ENCODE measurements at places on chromosomes 7 and 10. TPM values are rescaled to one million over a fixed set of nuclear protein-coding genes. Genes with fewer than 3 reads are reported as not detected.
A peak's percentile ranks its signal among the peaks of the same experiment; 100 is the strongest.

DNA sequence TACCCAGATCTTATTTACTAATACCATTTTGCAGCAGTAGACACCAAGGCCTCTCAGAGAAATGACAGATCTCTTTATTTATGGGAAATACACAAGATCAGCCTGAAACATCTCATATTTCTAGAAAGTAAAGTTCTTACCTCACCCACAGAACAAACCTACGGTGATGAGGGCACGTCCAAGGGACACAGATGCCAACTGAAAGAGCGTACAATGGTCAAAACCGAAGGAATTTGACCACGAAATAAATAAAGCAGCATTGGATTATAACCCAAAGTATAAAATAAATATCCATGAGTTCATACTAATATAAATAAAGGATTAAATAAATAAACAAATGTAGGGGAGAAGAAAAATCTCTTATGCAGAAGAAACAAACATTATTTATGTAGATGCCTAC is 747.0 kb downstream of the TNS3 start:
- DNase-seq, result no peak
- no peaks in the 10 kb centered on the region for H3K4me1 ChIP-seq
- H3K4me3 ChIP-seq, result no peak overlapping the region
- H3K27me3 ChIP-seq, result no peaks in the 10 kb centered on the region
- no peaks in the 10 kb centered on the region for H3K36me3 ChIP-seq
- no peak overlapping the region for H3K27ac ChIP-seq

- no peak for DNase-seq
- H3K27me3 ChIP-seq, result no peaks in the 10 kb centered on the region
- H3K4me1 ChIP-seq, result peaks cover 18% of the 10 kb centered on the region
- H3K4me3 ChIP-seq, result peak overlapping the region; percentile 79
- peak overlapping the region; percentile 92 for H3K27ac ChIP-seq
- H3K36me3 ChIP-seq, result peaks cover 12% of the 10 kb centered on the region
Observed at GRCh38 chr7:7641129-7641663, 644 bp downstream of the UMAD1 start.

- H3K4me3 ChIP-seq, result no peak overlapping the region
- no peak for DNase-seq
- H3K27ac ChIP-seq, result no peak overlapping the region
- peaks cover 13% of the 10 kb centered on the region for H3K36me3 ChIP-seq
- no peaks in the 10 kb centered on the region for H3K27me3 ChIP-seq
Observed at GRCh38 chr7:43943417-43944187, 17.4 kb downstream of the UBE2D4 start.

Gene DAGLB
- 40.6 TPM for total RNA-seq

DNA sequence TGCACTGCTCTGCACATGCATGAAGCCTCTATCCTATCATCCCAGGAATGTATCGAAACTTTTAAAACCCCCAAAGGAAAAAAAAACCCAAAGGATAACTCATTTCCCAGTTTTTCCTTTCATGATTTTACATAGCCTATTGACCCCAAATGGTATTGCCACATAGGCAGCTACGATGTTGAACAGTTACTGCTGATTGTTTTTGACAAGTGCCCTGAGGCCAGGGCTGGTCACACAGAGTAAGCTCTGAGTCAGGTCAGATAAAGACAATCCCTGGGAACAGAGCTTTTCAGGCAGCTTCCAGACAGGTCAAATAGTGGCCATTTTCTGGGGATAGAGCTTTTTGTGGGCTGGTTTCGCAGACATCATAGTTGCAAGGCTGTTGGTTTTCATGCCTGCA is 52.1 kb downstream of the MYL10 start:
- H3K27ac ChIP-seq, result no peak overlapping the region
- DNase-seq, result no peak
- no peaks in the 10 kb centered on the region for H3K27me3 ChIP-seq
- H3K4me1 ChIP-seq, result no peaks in the 10 kb centered on the region

DNA sequence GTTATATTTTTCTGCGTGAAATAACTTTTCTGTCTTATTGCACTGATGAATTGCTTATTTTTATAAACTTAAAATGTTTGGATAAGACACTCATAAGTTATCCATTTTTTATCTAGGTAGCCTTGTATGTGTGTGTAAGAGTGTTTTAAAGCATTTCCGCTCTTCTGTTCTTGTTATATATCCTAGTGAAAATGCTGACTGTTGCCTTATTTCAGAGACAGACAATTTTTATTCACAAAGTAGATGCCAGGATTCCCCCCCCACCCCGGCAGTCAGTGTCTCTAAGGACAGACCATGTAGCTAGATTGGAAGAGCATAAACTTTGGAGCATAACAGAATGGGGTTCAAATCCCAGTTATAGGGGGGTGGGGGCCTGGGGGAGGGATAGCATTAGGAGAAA is 1.6 kb downstream of the SMC3 start:
- no peak overlapping the region for H3K27ac ChIP-seq
- peaks cover under 1% of the 10 kb centered on the region for H3K36me3 ChIP-seq
- peaks cover 43% of the 10 kb centered on the region for H3K4me1 ChIP-seq
- DNase-seq, result no peak
- H3K27me3 ChIP-seq, result peaks cover 3% of the 10 kb centered on the region

Data from lower lobe of right lung (tissue), 2 donors.